Activated CD8-positive, alpha-beta memory T cell treated with anti-CD3 and anti-CD28 coated beads for 24 hours (primary cell): ENCODE measurements at places on chromosomes 12 and 14.

- no peak for DNase-seq
Measured at GRCh38 chr12:29382251-29382650, 1.3 kb upstream of the ERGIC2 start.

DNA sequence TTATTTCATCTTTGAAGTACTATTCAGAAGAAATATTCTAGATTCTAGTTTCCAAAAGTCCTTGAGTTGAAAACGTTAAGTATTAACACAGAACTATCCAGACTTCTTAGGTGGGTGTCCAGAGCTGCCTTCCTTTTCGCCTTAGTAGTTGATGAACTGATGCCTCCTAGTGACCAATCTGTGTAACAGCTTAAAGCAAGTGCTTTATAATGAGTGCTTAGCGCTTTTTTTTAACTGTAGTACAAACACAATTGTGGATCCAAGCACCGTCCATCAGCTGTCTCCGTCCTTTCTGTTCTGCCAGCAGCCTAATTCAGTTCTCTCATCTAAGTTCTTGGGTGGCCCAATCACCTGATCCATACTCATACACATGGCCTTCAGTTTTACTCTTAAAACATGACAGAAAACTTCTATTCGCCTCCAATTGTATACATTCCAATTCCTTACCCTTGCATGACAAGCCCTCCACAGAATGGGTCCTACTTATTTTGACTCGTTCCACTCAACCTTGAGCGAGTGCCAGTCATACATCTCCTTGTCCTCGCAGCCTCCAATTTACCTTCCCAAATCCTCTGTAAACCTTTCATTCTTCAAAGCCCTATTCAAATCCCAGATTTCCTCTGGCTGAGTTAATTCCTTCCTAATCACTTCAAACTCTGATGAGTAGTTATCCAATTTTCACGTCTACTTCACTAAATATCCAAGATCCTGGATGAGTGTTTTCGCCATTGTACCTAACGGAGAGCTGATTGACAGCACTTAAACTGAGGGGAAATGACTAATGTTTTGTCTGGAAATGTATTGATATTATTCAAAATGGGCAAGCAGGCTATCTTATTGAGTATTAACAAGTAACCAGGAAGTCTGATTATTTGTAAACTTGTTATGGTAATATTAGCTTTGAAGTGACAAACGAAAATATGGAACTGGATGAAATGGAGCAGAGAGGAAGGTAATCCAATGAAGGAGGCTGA lies 5.8 kb upstream of the PHLDA1 start:
- no peak for DNase-seq

GRCh38 chr14:77926942-77927341 lies 127.0 kb downstream of the ADCK1 start:
- DNase-seq: no peak

DNA sequence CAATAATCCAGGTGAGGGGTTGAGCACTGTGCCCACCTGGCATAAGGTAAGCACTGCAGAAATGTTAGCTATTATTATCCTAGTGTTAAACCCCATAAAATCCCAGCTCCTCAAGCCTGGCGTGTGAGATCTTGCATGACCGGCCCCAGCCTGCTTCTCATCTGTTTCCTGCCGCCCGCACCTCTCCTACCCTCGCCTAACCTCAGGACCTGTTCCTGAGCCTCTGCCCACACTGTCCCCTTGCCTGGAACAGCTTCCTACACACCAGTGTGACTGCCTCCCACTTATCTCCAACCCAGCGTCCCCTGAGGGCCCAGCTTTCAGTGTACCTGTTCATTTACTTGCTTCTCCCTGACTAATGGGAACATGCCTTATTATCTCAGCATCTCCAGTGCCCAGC lies 24.7 kb downstream of the ISCA2 start:
- DNase-seq: no peak

DNA sequence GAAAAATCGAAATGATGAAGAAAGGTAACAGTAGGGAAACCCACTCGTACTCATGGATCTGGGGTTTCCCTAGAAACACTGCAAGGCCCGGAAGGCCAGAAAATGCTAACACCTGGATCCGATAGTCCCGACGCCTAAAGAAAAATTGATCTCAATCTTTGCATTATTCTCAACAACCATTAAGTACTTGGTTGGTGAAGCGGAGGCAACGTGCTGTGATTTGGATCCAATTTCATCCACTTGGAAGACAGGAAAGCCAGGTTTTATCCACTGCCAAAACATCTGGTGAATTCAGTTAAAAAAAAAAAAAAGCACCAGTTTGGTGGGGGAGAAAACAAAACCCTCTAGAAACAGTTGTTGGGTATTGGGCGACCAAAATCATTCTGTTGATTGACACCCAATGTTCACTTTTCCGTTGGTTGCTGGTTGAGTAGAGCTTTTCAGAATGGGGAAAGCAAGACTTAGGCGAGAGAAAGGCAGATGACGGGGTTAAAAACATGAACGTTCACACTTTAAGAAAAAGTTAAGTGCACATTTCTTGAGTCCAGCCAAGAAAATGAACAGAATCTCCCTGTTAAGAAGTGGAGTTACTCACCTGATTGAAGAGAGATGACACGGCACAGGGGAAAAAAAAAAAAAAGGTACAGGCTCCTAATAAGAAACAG lies 41.9 kb upstream of the MED13L start:
- no peak for DNase-seq

GRCh38 chr12:116882742-116883141 lies 1.5 kb upstream of the HRK start:
- DNase-seq: no peak

GRCh38 chr14:22105624-22106006 lies 432.0 kb upstream of the OR4E1 start:
- no peak for DNase-seq

DNA sequence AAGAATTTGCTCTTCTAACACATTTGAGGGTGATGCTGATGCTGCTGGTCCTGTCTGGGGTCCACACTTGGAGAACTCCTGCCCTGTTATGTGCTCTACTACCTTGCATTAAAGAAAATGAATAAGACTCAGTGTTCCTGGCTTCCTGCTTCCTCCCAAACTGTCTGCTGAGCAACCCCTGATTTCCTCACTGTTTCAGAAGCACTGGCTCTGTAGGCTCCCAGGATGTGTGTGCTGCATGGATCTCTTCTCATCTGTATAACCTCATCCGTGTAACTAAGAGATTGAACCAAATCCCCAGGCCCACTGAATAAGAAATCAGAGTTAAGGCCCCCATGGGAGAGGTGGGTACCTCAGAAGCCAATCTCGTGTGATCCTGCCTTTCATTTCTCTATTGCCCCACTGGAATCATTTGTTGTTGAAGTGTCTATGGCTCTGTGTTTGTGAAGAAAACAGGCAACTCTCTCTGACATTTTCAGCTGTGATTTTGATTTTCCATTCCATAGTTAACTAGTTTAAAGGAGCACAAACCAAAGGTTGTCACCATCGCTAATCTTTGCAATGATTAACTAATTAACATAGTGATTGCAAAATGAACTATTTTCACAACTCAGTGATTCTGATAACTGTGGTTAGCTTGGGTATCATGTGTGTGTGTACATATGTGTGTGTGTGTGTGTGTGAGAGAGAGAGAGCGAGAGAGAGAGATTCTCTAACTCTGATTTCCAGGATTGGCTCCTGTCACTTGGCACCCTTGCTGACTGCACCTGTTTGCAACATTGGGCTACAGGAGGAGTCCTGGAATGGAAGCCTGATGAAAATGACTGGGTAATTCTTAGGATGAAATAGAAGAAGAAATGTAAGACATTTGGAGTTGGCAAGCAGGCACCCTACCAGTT lies 196.2 kb downstream of the SLC38A4 start:
- no peak for DNase-seq

GRCh38 chr14:24277071-24277470 lies 5.7 kb upstream of the RABGGTA start:
- no peak for DNase-seq

DNA sequence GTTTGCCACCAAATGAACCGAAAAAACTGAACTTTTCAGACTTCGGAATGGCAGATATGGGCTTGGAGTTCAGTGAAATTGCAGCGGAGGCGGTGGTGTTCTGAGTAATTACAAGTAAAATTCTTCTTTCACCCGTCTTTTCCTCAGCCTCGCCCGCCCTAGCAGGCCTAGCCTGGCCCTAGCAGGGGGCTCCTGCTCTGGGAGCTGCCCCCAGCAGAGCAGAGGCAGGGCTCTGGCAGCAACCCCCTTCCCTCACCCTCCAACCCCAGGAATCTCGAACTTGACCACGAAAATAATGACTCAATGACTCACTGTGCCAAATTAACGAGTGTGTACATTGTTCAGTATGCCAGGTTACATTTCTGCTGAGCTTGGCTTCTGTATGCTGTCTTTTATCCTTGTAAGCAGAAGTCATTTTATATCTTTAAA lies 1.1 kb downstream of the PAPLN start:
- no peak for DNase-seq

DNA sequence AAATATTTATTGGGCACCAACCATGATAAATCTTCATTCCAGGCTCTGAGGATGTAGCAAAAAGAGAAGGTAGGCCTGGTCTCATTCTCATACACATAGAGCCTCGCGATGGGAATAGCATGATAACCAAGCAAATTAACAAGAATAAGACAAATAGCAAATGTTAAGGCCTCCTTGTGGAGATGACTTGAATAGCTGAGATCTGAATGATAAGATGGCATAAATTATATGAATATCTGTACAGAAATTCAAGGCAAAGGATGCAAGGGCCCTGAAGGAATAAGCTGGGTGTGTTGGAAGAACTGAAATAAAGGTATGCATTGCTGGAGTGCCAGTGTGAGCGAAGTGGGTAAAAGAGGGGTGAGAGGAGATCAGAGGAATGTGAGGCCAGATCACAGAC lies 114.8 kb downstream of the ALX1 start:
- DNase-seq: no peak

- no peak for DNase-seq
Measured at GRCh38 chr14:74637178-74637550, 25.1 kb upstream of the LTBP2 start.

DNA sequence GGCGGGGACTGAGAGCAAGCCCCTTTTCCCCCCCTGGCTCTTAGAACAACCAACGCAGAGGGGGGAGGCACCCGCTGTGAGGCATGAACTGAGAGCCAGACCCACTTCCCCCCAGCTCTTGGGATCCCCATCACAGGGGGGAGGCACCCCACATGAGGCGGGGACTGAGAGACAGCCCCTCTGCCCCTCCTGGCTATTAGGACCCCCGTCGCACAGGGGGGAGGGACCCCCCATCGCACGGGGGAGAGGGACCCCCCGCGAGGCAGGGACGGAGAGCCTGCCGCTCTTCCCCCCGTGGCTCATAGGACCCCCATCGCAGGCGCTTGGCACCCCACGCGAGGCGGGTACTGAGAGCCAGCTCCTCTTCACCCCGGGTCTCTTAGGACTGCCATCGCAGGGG lies 195.8 kb upstream of the PZP start:
- DNase-seq: no peak

DNA sequence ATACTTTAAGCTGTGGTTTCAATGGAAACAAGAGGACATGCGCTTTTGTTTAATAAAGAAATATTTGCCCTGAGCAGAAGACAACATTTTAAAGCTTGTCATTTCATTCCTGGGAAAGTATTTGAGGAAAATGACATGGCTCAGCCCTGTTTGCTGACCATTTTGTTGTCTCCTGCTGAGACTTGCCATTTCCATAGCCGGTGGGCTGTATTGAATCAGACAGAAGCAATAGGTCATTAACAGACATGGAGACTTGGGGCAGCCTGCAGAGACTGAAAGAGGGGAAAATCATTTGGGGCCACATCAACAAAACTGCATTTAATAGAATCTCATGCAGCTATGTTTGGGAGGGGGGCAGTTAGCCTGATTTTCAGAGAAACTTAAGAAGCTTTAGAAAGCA lies 443.0 kb downstream of the NPAS3 start:
- no peak for DNase-seq

GRCh38 chr14:74265301-74265965 lies 26.2 kb downstream of the VSX2 start:
- no peak for DNase-seq

- DNase-seq: no peak
Measured at GRCh38 chr14:90536092-90536491, 139.3 kb downstream of the CALM1 start.

- no peak for DNase-seq
Measured at GRCh38 chr12:96864335-96864734, 42.7 kb upstream of the NEDD1 start.

DNA sequence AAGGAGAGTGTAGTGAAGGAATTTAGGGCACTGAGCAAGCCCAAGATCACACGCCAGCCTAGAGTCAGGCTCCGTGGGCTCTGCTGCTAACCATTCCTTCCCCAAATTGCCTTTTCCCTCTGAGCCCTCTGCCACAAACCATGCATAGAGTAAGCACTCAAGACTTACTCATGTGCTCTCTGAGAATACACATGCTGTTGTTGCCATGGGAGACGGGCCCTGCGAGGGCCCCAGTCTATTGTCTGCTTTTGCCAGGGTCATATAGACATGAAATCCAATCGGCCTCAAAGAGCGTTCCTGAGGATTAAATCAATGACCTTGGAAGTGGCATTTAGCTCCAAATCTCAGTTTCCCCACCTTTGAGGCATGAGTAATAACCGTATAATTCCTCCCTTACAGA lies 48.7 kb upstream of the WSCD2 start:
- DNase-seq: no peak

DNA sequence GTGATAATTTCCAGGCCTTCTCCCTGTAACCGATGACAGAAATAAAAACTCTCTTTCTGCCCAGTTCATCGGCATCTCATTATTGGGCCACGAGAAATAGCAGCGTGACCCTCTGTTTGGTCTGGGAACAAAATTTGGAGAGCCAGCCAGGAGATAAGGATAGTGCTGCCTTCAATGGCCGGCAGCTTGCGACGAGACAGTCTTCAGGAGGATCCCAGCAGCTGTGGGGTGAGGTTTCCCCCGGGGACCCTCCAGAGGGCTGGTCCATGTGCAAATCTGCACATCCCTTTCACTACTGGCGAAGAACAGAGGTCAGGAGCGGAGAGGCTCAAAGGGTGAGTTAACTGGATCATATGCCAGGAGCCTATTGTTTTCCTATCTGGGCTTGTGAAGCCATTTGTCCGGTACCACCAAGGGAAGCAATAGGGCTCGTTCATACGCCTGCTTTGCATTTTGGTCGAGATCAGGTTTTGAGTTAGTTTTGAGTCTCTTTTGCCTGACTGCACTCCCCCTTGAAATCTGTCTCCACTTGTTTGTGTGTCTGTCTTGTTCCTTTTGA lies 4.8 kb downstream of the SLC39A2 start:
- no peak for DNase-seq

GRCh38 chr14:61602003-61602732 lies 93.1 kb upstream of the HIF1A start:
- DNase-seq: no peak

GRCh38 chr12:33634544-33634943 lies 194.9 kb upstream of the SYT10 start:
- DNase-seq: no peak

- DNase-seq: no peak
Measured at GRCh38 chr12:71299541-71300376, 139.8 kb upstream of the LGR5 start.

GRCh38 chr14:59187802-59188460 lies 536 bp upstream of the DAAM1 start:
- DNase-seq: no peak

- no peak for DNase-seq
Measured at GRCh38 chr12:176321-177181, 37.4 kb downstream of the SLC6A12 start.

DNA sequence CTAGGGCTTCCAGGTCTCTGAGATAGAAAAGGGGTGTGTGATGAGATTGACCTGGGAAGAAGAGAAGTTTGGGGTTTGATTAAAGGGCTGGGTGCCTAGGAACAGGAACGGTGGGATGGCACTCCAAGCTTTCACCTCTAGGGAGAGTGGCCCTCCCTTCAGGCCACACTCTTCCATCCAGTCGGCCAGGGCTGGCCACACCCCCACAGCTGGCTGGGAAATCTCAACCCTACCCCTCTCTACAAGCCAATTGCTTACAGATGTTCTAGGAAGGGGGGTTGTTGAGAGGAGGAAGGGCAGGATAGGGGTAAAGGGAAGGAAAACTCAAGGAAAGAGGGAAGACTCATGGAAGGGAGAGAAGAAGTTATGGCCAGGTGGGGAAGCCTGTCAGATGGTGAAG lies 6.6 kb upstream of the ITGA5 start:
- DNase-seq: no peak
